ENCODE measurements at places on chromosomes 7 and 10. TPM values are rescaled to one million over a fixed set of nuclear protein-coding genes. Genes with fewer than 3 reads are reported as not detected.

GRCh38 chr7:81645435-81645834, 124.4 kb downstream of the HGF start:
- no peak for DNase-seq

The PIK3CG gene
- total RNA-seq = 4.4 TPM

DNA sequence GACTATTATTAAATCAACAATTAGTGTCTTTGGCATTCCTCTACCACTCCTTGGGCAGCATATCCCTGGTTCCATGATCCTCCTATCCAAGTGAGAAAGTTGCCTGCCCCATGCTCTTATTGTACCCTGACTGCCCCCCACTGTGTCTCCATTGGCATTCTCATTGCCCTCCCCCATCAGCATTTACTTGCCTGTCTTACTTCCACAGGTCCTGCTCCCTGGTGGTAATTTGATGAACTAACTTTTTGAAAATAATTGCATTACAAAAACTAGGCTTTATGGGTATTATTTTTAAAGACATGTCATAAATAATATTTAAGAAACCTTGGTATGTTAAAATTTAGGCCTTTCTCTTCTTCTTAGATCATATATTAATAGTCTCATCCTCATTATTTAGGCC, 346.4 kb downstream of the PCLO start:
- no peak for DNase-seq

DNA sequence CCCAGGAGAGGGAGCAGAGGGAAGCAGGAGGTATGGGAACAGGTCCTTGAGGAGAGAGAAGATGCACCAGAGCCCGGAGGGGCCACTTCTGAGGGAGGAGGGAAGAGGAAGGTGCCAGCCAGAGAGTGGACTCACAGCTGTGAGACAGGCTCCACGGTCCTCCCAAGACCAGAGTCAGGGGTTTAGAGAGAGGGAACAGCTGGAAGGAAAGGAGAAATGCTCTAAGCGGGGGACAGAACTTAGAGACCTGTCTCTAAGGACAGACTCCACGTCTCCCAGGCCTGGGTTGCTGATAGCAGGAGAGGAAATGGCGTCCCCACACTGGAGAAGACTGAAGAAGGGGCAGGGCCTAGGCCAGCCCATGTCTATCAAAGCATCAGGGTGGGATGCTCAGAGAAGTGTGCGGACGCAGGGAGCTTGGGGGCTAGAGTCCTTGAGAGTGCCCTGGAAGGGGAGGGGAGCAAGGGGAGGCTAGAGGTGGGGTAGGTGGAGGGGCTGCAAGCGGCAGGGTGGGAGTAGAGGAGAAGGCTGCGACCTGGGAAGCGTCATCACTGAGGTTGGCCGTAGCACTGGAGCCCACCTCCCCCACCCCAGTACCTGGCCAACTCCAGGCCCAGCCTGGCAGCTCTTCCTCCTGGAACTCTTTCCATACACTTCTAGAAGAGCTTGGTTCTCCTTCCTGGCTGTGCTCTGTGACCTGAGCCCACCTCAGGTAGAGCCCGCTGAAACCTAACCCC, 25.6 kb upstream of the GRID1 start:
- peak; percentile 27 for DNase-seq

DNA sequence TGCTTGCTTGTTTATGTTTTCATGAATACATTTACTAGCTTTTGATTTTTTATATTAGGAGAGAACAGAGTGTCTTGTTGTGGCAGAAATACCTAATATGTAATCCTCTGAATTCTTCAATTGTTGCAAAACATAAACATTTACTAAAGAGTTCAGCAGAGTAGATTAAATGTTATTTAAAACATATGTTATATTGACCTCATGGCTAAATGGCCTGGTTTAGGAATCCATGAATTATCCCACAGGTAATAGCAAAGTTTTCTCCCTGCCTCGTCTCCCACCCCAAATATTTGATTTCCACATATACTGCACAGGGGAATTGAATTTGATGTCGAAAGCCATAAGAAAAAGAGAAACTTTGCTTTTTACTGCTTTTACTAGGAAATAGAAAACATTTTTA, 111.8 kb downstream of the ADK start:
- no peak for DNase-seq
